Skin of body (tissue), 3 donors: ENCODE measurements at places on chromosomes 5 and 9. TPM values are rescaled to one million over a fixed set of nuclear protein-coding genes. Genes with fewer than 3 reads are reported as not detected.

The GGTA1 gene
- total RNA-seq: 9.6 TPM

- DNase-seq: no peak
Observed at GRCh38 chr5:137113161-137113560, 386.0 kb downstream of the SPOCK1 start.

The FOXI1 gene
- total RNA-seq: 0.10 TPM

GRCh38 chr9:129284607-129285291 is 106.7 kb upstream of the IER5L start:
- no peak for DNase-seq

- no peak for DNase-seq
Observed at GRCh38 chr9:126216826-126217225, 109.8 kb upstream of the MVB12B start.

The CTNND2 gene
- 1.4 TPM for total RNA-seq

The ADAMTS12 gene
- total RNA-seq: 26.8 TPM

The ORM2 gene
- total RNA-seq: 0.79 TPM

GRCh38 chr9:138075961-138076649 is 198.5 kb downstream of the CACNA1B start:
- no peak for DNase-seq

The RNF44 gene
- 9.5 TPM for total RNA-seq

The ACO1 gene
- 22.7 TPM for total RNA-seq

DNA sequence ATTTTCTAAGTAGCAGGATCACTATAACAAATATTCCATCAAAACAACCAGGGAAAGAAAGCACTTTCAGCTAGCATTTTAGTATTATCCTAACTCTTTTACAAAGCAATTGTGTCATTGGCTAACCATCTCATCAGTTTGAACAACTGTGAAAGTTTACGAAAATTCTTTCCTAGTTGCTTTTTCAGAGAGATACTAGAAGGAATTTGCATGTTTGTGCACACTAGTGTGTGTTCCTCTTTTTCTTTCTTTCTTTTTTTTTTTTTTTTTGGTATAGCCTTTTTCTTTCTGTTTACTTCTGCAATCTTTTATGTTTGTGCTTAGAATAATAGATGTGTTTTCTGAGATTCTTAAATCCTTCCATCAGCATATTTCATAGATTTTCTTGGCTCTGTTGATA is 124.7 kb upstream of the SEMA6A start:
- DNase-seq: no peak

The ITK gene
- 1.3 TPM for total RNA-seq

- DNase-seq: no peak
Observed at GRCh38 chr5:2575871-2576270, 175.6 kb downstream of the IRX2 start.

DNA sequence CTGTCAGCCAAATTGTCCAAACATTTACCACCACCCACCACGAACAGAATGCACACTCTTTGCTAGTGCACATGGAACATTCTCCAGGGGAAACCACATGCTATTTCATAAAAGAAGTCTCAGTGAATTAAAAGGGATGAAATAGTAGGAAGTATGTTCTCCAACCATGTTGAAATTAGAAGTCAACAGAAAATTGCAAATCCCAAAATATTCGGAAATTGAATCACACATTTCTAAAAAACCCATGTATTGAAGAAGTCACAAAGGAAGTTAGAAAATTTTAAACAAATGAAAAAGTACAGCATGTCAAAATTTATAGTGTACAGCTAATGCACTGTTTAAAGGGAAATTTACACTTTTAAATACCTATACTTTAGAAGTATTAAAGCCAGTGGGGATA is 50.8 kb downstream of the TGFBR1 start:
- no peak for DNase-seq

The C5orf15 gene
- total RNA-seq: 44.2 TPM

The SGCD gene
- total RNA-seq: 54.5 TPM

The NUTM2G gene
- total RNA-seq: not detected

The TRIM52 gene
- total RNA-seq: 7.9 TPM

The C9orf50 gene
- not detected for total RNA-seq

DNA sequence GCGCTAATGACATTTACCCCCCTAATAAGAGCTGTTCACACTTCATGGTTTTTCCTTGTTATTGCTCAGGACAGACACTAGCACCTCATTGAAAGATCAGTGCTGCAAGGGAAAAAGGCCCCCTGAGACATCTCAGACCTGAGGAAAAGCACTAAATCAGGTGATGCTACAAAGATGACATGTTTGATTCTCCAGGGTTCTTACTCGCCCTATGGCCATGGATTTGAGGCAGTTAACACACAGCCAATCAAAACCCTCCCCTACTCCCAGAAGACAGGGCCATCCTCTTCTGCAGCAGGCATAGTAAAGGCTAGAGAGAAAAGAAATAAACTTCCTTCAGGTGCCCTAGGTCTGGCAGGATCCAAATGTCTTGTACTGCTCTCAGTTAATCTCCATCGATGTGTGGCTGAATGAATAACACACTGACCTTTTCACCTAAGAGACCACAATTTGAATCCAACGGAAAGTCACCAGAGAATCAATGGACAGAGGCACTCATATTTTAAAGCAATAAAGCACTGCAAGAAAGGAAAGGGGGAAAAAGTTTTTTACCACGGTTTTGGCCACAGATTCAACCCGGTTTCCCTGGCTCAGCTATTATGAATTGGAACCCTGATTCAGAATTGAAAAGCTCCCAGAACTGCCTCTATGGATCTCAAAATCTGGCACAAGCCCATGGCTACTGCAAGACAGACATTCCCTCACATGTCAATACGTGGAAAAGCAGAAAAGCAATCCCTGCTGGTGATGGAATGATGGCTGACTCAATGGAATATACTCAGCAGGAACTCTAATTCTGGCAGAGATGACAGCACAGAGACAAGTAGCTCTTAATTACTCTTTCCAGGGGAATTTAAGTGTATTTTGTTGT is 329.5 kb downstream of the BNC2 start:
- DNase-seq: peak; percentile 70

GRCh38 chr9:8365029-8365428 is 565.5 kb upstream of the DMAC1 start:
- DNase-seq: no peak

GRCh38 chr5:84622461-84622860 is 237.8 kb upstream of the EDIL3 start:
- DNase-seq: no peak

GRCh38 chr9:128145536-128145935 is 3.7 kb upstream of the LCN2 start:
- DNase-seq: no peak

GRCh38 chr5:58849921-58850667 is 267.2 kb downstream of the RAB3C start:
- peak; percentile 71 for DNase-seq
